NB4 (cell line): ENCODE measurements at places on chromosomes 12 and 14.

- peak; percentile 58 for DNase-seq
Observed at GRCh38 chr12:80763874-80764273, 47.2 kb downstream of the MYF5 start.

- DNase-seq = no peak
Observed at GRCh38 chr12:124786061-124786964, 77.4 kb downstream of the SCARB1 start.

GRCh38 chr14:99128185-99128584, 143.8 kb downstream of the BCL11B start:
- DNase-seq = no peak

- peak; percentile 88 for DNase-seq
Observed at GRCh38 chr14:89303456-89304435, 113.3 kb downstream of the FOXN3 start.

GRCh38 chr12:54984658-54985376, at the start of gene TESPA1:
TESPA1 (minus strand) TSS chr12:54984762; CDS start chr12:54974562, 10,200 bp downstream.
- peak; percentile 76 for DNase-seq

GRCh38 chr12:102498471-102498870, 18.1 kb upstream of the IGF1 start:
- DNase-seq = no peak

GRCh38 chr14:76664790-76665189, 96.5 kb upstream of the VASH1 start:
- no peak for DNase-seq

- no peak for DNase-seq
Observed at GRCh38 chr12:49651855-49652254, 28.5 kb downstream of the PRPF40B start.

DNA sequence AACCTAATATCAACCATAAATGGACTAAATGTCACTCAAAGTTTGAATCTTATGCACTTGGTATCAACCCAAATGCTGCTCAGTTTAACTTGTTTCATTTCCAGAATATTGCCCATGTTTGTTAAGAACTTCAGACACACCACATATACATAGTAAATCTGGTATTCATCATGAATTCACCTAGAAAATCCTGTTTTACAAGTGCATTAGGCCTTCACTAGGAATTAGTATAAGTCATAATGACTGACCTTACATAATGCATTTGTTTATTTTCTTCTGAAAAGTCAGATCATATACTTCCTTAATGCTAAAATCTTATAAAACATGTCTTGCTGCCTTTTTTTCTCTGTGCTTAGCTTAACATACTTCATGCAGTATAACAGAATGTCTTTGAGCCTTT, 66.1 kb downstream of the ABCD2 start:
- DNase-seq = no peak

DNA sequence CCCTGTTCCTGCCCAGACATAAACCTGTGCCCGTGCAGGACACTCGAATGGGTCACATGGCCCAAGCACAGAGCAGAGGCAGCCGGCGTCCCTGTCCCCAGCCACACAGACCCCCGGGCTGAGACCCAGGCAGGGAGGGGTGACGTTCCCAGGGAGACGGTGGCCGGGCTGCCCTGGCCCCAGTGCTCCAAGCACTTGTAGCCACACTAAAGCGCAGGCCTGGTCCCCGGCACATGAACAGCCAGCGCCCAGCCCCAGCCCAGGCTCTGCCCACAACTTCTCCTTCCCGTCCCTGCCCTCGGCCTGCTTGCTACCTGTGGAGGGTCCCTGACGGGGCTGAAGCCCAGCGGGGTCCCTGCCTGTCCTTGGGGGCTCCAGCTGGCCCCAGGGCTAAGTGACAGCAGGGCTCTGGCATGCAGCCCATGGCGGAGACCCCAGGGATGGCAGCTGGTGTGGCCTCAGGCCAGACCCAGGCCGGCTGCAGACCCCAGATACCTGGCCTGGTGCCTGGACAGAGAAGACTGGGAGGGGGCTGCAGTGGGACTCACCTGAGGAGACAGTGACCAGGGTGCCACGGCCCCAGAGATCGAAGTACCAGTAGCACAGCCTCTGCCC, 338.4 kb downstream of the TMEM121 start:
- peak; percentile 50 for DNase-seq

- no peak for DNase-seq
Observed at GRCh38 chr12:42196723-42197603, 41.1 kb downstream of the YAF2 start.

GRCh38 chr12:91663310-91663709, 480.7 kb upstream of the DCN start:
- no peak for DNase-seq

GRCh38 chr12:66169221-66170170, at the start of gene TMBIM4:
TMBIM4 (minus strand) TSS chr12:66169996; CDS start chr12:66169951, 45 bp downstream.
- DNase-seq = peak; percentile 99

DNA sequence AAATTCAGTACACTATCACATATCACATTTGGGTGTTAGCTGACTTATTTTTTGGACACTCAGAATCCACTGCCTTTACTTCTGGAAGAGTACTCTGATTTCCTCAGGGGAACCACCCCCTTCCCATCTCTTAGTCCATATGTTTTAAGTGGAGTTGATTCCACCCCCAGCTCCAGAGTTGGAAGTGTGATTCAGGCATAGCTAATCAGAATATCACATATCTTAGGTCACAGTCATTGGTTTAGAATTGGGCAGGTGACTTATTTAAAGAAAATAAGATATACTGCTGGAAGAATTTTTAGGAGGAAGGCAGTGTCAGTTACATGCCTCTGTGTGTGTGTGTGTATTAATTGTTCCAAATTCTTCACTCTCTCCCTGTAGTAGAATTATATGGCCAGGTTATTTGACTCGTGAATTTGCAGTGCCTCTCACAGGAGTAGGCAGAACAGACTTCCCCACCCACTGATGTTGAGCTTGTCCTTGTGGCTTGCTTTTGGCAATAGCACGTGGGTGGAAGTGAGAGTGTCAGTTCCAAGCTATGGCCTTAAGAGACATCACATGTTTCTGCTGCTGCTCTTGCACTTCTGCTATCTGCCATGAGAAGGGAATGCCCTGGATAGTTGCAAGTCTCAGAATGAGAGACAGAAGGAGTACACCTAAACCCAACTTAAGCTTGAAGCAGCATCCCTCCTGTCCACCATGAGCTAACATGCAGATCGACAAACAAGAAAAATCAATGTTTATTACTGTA, 6.4 kb upstream of the GAS2L3 start:
- peak; percentile 13 for DNase-seq

DNA sequence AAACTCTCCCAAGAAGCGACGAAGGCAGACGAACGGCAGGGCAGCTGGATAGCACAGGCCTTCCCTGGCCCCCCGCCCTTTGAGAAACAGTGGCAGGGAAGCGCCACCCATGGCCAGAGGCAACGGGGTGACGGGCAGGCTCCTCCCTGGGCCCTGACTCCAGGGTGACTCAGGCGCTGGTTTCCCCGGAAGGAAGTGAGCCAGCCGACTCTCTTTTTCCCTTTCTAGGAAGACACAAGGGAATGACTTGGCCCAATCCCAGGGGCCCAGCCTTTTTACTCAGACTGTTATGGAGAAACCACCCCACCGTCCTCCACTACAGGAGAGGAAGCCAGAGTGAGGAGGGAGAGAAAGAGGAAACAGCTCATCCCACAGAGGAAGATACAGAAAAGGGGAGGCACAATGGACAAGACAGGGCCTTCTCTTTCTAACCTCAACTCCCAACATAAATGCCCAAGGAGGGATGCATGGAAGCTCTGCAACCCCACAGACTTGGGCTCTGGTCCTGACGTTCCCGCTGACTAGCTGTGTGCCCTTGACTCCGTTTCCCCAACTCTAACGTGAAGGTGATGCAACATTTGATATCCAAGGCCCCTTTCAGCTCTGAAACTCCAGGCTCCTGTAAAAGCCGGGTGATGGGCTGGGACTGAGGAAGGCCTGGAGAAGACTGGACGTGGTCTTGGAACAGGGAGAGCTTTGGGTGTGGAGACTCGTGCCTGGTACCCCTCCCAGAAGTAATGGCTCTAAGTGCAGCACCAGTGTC, 27.9 kb downstream of the ACTN1 start:
- peak; percentile 84 for DNase-seq

DNA sequence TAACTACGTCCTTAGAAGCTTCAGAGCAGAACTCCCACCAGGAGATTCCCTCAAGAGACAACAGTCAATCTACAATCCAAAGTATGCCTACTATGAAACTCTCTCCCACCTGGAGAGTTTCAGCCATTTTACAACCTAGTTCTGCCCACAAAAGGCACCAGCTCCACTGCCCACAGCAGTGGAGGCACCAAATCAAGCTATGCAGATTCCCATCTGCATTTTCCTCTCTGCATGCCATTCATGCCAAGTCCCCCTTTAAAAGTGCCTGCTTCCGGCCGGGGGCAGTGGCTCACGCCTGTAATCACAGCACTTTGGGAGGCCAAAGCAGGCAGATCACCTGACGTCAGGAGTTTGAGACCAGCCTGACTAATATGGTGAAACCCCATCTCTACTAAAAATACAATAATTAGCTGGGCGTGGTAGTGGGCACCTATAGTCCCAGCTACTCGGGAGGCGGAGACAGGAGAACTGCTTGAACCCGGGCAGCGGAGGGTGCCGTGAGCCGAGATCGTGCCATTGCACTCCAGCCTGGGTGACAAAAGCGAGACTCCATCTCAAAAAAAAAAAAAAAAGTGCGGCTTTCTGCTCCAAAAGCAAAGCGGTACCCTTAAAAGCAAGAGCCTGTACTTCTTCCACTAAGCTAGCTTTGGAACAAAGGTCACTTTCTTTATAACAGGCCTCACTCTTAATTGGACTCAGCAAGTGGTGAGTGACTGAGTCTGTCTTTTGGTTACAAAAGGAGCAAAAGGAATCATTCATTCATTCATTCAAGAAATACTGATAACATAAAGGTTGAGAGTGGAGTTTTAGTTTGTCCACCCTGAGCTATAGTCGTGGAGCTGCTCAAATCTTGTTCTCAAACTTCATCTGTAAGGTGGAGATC, 10.1 kb upstream of the DLGAP5 start:
- no peak for DNase-seq

- DNase-seq = peak; percentile 32
Observed at GRCh38 chr12:51661199-51661598, 70.2 kb downstream of the SCN8A start.

DNA sequence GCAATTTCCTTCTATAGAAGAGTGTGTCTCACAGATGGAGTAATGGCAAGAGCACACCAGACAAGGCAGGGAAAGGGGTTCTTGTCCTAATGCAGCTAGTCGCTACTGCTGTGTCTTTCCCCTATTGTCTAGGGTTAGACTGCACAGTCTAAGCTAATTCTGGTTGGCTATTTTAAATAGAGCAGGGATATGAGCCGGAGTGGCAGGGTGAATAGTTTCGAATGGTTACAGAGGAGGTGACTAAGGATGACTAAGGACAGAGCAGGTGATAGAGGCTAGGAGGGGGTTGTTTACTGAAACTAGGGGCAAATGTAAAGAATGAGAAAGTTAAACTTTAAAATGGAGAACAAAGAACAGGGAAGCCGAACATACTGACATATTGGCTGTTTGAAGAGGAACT, 25.6 kb upstream of the CPNE8 start:
- DNase-seq = no peak

DNA sequence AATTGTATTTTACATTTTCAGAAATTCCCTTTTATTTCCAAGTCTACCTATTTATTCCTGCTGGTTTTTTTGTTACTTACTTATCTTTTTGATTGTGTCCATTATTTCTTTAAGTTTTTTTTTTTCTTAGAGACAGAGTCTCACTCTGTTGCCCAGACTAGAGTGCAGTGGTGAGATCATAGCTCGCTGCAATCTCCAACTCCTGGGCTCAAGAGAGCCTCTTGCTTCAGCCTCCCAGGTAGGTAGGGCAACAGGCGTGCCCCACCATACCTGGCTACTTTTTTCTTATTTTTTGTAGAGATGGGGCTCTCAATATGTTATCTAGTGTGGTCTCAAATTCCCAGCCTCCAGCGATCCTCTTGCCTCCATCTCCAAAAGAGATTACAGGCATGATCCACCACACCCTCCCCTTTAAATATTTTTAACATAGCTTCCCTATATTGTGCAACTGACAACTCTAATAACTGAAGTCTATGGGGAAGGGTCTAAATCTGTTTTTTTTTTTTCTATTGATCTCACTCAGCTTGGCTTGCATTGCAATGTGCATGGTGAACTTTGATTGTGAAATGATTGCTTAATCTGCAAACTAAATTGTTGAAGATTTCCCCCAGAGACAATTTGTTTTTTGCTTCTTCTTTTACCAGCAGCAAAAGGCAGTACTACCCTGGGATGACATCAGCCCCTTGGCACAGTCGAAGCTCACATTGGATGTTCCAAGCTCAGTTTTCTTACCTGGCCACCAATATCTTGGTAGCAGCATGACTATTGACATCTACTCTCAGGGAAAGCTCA, 25.7 kb upstream of the COCH start:
- DNase-seq = peak; percentile 87

DNA sequence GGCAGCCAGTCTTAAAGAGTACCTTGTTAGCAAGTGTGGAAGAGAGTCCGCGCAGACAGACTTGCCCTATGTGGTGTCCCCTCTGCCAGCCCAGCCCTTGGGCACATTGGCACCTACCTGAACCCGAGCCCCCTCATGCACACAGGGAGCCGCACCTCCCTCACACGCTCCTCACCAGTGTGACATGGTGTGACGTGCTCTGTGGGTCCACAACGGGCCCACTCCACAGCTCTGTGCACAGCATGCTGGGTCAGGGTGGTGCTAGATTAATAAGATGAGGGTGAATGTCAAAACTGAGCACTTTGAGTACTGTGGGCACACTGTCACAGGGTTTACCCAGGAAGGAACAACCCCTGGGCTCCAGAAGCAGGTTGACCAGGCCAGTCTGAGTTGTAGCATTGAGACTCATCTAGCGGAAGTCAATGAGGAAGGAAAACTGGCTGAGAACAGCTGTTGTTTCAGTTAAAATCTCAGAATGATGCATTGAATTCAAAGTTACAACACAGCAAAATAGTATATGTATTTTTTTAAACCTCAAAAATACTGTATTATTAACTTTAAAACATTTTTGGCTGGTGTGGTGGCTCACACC, 53.4 kb upstream of the AMN start:
- no peak for DNase-seq

GRCh38 chr12:78864870-78865463, 393 bp downstream of the SYT1 start:
- no peak for DNase-seq

GRCh38 chr14:59314953-59315599, 126.6 kb downstream of the DAAM1 start:
- no peak for DNase-seq

- no peak for DNase-seq
Observed at GRCh38 chr14:39219075-39219499, 14.6 kb upstream of the MIA2 start.

DNA sequence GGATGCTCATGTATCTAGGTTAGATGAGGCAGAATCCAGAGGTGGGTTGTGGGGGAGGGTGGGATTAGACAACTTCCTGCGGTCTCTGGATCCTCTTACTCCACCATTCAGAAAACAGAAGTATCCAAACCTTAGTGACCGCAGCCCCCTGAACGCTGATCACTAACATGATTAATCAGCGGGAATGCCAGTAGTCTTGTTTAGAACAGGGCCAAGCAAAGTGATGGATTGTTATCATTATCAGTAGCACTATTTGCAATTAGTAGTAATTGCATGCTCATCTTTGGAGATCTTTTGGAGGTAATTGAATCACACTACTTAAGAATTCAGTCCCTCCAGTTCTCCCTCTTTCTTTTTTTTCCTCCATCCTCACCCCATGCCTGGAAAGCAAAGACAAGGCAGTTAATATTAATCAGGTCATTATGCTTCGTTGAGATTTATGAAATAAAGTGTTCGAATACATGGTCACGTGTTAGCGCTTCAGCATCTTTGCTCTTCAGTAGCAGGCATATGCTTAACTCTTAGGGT, 182.8 kb upstream of the NTF3 start:
- DNase-seq = no peak

GRCh38 chr14:77178656-77179055, 2.9 kb upstream of the TMEM63C start:
- no peak for DNase-seq
